T-cell (primary cell): ENCODE measurements at places on chromosomes 6 and 20. TPM values are rescaled to one million over a fixed set of nuclear protein-coding genes. Genes with fewer than 3 reads are reported as not detected.

DNA sequence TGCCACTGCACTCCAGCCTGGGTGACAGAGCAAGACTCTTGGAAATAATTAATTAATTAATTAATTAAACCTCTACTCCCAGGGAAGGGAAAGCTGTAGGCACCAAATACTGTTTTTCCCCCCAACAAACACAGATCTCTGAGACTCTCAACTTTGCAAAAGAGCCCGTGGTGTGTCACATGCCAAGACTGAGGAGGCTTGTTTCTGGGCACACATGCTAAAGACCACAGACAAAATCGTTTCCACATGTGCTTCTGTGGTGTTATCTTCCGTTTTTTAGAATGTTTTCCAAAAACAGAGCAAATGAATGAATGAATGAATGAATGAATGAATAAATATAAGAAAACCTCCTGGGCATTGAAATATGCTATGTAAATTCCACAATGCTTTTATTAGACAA, 55.6 kb upstream of the ATXN1 start:
- no peak for DNase-seq

DNA sequence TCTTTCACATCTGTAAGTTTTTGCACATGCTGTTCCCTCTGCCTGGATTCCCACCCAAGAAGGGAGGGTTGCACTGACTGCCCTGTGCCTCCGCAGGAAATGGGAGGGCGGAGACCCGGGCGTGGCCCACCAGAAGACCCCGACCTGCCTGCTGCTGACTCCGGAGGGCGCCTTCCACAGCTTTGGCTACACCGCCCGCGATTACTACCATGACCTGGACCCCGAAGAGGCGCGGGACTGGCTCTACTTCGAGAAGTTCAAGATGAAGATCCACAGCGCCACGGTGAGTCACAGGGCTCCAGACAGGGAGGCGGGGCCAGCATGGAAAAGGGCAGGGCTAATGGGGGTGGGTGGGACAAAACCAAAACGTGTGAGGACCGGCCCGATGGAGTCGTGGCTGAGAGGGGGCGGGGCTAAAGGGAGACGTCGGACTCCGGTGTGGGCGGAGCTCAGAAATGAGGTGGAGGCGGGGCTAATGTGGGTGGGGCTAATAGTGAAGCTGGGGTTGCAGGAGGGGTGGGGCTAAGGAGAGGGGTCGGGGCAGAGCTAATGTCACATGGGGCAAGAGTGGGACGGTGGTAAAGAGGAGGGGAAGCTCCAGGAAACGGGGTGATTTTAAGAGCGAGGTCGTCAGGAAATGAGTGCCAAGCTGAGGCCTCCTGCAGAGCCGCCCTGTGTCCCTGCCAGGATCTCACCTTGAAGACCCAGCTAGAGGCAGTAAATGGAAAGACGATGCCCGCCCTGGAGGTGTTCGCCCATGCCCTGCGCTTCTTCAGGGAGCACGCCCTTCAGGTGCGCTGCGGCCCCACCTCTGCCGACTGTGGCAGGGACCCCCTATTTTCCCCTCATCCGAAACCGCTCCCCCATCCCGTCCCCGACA, 12.6 kb downstream of the HSPA12B start:
- DNase-seq: peak; percentile 54

DNA sequence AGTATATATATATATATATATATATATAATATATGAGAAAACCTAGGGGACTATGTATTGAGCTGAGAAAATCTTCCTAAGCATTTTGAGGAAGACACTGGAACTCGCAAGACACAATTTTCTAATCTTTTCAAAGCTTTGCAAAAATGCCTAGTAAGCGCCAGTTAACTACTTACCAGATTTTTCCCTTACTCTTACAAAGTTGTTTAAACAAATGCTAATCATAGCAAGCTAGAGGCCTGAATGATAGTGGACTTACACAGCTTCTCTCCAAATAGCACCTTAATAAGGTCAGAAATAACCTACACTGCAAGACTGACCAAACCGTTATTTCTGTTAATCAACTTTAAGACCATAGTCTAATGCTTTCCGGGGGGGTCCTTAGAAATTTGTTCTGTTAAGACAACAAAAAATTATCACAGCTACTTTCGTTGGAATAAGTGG, 56.1 kb upstream of the HFE start:
- DNase-seq: no peak

GRCh38 chr20:21105429-21106170, 558 bp downstream of the LINC00237 start:
- no peak for DNase-seq

GRCh38 chr6:75611702-75612375, 10.2 kb downstream of the SENP6 start:
- no peak for DNase-seq

DNA sequence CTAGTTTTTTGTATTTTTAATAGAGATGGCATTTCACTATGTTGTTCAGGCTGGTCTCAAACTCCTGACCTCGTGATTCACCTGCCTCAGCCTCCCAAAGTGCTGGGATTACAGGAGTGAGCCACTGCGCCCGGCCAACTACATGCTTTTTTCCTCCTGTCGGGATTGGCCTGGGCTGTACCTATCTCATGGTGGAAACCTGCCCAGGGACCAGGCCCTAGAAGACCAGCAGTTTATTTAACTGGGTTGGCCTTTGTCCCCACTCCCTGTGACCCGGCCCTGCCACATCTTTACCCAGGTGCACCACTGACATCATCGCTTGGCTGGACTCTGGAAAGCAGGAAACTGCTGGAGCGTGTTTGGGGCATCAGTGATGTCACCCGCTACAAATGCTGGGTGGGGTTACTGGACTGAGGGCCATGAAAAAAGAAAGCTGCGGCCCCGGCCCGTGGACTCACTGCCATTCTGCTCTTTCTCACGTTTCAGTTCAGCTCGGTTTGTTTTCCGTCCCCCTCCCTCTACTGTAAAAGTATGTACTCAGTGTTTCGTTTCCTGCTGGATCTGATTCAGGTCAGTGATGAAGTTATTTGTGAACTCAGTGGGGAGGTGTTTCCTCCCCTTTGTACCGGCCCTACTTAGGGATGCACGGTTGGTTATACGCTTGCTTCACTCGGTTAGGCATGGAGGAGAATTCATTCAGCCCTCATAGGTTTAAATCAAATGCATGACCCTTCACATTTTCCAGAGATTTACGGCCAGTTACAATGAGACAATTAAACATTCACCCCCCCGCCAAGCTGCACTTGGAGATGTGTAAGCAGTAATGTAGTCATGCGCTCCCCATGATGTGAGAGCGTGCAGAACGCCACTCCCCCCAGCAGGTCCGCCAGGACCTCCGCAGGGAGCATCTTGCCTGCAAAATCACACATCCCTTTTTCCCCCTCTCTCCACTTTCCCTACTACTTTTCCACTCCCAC, 179.3 kb downstream of the MTHFD1L start:
- DNase-seq: no peak

The KIFC1 gene
- total RNA-seq: 1.1 TPM
